ENCODE measurements at places on chromosomes 1 and 21.

- peak; percentile 31 for DNase-seq
Measured at GRCh38 chr1:52904927-52905698, 16.4 kb downstream of the ECHDC2 start.

- DNase-seq: no peak
Measured at GRCh38 chr1:201145132-201145531, 9.1 kb downstream of the TMEM9 start.

GRCh38 chr1:209411491-209411929 is 172.0 kb upstream of the CAMK1G start:
- DNase-seq: peak; percentile 78

DNA sequence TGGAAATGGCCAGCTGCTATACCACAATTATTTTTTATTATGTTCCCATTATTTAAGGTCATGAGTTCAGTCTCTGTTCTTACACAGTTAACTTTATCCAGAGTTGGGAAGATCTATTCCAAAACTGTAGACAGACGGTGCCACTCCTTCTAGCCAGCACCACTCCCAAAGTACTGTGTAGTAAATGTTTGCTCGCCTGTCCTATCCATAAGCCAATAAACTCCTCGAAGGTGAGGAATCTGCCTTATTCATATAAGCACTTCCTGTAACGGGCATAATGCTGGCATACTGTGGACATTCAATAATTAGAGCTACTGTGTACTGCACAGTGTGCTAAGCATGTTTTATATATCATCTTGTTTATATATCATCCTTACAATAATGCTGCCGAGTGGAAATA is 26.1 kb upstream of the STMN1 start:
- no peak for DNase-seq

DNA sequence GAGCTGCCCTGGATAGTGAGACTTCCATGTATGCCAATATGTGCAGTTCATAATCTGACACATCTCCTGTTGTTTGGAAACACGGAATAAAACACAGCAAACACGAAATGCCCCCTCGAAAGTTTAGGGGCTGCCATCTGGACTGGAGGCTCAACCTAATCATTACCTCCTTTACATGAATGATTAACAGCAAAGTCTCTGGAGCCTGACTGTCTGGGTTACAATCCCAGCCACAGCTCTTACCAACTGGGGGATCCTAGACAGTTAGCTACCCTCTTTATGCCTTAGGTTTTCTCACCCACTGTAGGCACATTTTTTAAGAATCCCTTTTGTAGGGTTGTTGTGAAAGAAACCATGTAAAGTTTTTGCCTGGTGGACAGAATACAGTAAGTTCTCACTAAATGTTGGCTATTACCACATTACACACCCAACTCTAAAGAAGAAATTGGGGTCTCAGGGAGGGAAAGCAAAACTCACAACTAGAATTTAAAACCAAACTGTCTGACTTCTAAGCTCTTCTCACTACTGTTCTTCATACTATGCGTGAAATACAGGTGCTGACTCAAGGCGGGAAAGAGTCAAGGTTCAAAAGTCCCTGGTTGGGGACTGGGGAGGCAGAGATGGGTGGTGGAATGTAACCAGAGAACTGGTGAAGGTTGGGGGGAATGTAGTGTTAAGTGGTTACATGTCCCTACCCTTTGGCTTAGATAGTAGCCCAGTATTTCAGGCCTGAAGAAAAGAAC is 24.2 kb downstream of the CYP4A22 start:
- DNase-seq: no peak

GRCh38 chr1:217149791-217150190 is 426.6 kb upstream of the ESRRG start:
- DNase-seq: no peak

DNA sequence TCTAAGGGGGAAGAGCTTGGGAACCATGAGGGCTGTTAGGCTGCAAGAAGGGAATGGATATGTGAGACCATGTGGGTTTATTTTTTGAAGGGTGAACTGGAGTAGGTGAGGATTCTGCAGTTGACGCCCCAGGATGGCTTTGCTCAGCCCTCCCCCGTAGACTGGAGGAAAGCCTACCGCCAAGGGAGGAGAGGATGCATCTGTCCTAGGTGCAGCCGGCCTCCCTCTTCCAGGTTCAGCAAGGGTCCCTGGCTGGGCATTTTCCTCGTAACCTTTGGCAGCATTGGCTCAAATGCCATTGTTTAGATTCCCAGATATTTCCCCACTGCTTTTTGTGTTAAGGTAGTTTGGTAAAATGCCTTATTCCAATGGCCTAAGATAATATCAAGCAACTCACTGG is 16.6 kb downstream of the TFF3 start:
- no peak for DNase-seq

- DNase-seq: no peak
Measured at GRCh38 chr1:97603218-97603617, 317.6 kb downstream of the DPYD start.

DNA sequence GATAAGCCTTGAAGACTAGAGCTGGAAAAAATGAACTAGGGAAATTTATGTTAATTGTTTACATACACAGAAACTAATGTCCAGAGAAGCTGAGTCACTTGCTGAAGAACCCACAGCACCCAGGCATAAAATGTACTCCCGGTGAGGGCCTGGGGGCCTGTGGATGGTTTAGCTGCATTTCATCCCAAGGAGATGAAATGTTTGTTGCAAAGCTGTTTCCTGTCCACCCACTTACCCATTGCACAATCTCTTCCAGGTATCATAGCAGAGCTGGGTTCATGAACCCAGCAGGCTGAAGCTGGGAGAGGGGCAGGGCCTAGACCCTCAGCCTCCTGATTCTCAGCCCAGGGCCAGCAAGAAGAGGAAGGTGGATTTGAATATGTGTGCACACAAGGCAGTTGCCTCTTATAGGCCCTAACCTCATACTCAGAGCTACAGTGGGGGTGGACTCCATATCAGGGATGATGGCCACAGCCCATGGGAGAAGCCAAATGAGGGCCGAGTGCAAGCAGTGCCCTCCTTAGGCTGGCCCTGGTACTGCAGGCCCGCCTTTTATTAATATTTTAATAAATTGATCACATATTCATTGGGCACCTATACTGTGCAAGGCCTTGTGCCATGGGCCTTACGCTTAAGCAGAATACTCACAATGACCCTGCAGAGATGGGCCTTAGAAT is 110.8 kb downstream of the LACTBL1 start:
- peak; percentile 83 for DNase-seq

GRCh38 chr1:94917251-94917650 is 9.7 kb downstream of the CNN3 start:
- DNase-seq: no peak

- DNase-seq: no peak
Measured at GRCh38 chr21:32477424-32477745, 64.9 kb downstream of the EVA1C start.

- DNase-seq: peak; percentile 43
Measured at GRCh38 chr1:65001231-65001792, 35.0 kb upstream of the JAK1 start.
